ENCODE measurements at places on chromosomes 1 and 21.

DNA sequence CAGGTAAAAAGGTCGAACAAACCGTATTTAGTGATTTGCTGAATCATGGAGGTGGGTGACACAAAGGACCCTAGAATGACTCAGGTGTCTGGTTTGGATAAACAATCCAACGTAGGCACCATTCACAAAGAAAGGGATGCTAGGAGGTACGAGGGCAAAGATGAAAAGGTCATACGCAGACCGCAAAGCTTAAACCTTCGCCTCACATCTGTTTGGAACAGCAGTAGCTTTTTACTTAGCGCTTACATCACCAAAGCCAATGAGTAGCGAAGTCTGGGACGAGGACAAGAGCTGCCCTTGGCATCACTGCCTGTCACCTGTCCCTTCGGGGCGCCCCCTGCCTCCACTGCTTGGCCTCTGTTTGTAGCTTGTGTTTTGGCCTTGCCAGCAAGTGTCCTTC lies 350.2 kb downstream of the SMYD3 start:
- DNase-seq: no peak

DNA sequence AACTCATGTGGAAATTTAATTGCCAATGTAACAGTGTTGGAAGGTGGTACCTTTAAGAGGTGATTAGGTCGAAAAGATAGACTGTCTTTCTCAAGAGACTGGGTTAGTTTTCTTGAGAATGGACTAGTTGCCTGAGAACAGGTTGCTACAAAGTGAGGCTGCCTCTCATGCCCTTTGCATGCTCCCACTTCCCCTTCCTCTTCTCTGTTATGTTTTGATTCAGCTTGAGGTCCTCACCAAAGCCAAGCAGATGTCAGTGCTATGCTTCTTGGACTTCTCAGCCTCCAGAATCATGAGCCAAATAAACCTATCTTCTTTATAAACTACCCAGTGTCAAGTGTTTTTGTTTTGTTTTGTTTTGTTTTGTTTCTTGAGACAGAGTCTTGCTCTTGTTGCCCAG lies 187.0 kb upstream of the RUNX1 start:
- no peak for DNase-seq

GRCh38 chr1:97986041-97987005 lies 65.5 kb upstream of the DPYD start:
- DNase-seq: no peak

- DNase-seq: no peak
Measured at GRCh38 chr1:93140106-93140505, 40.1 kb downstream of the TMED5 start.

GRCh38 chr1:45679123-45679522 lies 7.2 kb downstream of the GPBP1L1 start:
- no peak for DNase-seq
